CD4-positive, alpha-beta T cell treated with Interferon alpha-2 for 1 hour (primary cell): ENCODE measurements at places on chromosomes 6 and 20.

DNA sequence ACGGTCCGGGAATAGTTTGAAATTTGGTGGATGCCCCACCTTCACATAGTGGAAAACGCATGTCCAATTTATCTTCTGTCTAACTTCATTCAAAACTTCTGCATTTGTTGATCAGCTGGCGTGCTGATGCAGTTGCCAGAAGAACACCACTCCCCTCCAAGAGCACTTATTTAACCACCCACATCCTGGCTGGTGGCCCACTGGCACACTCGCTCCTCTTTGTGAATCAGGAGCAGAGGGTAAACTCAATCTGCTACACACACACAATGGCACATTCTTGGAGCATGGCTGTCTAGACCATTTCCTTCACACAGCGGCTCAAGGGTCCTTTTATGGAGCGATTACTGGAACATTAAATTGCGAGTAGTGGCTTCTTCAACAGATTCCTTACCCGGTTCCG is 55.1 kb upstream of the CEP162 start:
- DNase-seq, result no peak

DNA sequence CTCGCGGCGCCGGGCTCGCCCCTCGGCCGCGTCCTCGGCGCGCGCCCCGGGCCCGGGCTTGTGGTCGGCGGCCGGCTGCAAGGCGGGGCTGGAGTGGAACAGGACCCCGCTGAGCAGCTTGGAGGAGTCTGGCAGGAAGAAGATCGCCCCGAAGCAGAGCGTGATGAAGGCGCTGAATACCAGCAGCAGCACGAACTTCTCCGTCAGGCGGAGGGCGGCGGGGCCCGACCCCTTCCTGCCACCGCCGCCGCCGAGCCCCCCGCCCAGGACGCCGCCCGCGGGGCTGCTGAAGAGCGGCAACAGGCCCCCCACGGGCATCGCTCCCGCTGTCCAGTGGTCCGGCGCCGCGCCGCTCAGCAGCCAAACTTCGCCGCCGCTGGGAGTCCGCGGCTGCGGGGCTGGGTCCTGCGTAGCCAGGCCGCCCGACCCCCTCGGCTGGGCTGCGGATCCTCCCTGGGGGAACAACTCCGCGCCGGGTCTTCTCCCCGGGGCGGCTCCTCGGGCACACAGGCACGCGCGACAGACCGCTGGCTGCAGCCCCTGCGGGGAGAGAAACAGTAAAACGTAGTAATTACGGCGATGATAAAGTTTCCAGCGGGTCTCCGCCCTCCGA is 707 bp downstream of the MAN1A1 start:
- no peak for DNase-seq

GRCh38 chr6:38827024-38827423 is 111.9 kb downstream of the DNAH8 start:
- DNase-seq, result no peak

DNA sequence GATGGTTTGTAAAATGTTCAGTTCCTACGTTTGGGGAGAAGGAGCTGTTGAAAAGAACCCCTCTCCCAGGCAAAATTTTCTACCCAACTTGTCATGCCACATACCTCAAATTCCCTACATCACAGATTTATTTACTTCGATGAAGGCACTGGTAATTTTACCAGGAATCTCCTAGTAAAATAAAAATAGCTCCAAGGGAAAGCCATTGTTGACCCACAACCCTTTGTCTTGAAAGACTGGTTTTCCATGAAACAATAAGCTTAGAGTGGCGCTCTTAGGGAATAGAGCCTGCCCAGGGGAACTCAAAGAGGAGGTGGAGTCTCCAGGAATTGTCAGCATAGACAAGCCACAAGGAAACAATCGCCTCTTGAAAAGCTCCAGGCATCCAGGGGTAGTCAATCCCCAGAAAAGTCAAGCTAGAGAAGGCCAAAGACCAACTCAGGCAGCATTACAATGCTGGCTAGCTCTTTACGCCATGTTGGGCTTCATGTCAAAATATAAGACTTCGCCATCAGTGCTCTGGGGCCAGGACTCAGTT is 99.2 kb upstream of the RREB1 start:
- no peak for DNase-seq

- DNase-seq, result no peak
Measured at GRCh38 chr6:153424719-153425400, 293.8 kb upstream of the RGS17 start.

DNA sequence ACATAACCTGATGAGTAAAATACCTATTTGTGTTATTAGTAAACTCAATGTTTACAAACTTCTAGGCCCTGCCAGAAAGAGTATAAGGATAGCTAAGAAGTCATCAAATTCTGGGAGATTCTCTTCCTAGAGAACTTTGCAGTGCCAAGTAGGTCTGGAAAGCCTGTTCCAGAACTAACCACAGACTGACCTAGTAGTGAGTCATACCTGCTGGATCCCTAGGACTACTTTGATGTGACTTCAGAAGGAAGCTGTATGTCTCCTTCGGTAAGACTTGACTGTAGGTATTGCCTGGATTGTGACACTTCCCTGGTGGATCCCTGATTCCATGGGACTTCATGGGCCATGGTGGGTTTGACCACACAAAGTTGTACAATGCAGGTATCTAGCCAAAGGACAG is 131.7 kb downstream of the DNAH8 start:
- DNase-seq, result no peak

- DNase-seq, result no peak
Measured at GRCh38 chr6:51753635-51754034, 333.8 kb downstream of the PKHD1 start.

DNA sequence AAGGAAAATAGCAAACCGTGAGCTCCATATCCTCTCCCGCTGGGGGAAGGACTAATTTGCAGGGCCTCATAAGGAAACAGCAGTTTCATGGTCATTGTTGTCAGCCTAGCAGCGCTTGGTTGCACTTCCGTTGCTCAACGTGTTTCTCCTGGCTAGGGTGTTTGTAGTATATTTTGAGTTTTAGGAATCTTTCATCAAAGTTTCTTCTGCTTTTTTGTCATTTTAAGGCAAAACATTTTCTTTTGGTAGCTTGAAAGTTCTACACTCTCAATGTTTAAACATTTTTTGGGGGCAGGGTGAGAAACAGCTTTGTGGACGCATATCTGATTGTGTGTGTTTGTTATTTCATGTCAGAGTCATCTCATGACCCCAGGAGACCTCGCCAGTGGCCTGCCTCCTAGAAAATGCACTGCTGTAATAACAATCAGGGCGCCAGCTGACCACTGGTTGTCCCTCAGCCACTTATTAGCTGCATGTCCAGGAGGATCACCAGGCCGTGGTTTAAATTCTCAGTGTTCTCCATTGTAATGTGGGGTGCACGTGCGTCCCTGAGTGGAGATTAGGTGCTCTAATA is 20.6 kb downstream of the JARID2 start:
- no peak for DNase-seq

- DNase-seq, result no peak
Measured at GRCh38 chr20:40397467-40397866, 291.6 kb downstream of the MAFB start.

DNA sequence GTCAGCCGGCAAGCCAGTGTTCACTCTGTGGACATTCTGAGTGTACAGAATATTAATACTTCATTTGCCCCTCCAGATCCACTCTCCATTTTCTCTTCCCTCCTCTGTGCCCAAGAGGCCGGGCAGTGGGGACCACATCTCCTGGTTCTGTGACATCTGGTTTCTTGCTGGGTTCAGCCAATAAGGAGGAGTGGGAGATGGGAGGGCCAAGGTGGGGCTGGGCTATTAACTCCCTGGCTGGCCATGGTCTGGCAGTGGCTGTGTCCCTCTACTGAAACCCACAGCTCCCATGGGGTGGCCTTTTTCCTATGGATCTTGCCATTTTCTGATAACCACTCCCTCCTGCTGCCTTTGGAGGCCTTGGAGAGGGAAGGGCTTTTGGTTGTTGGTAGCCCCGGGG is 30.0 kb upstream of the SALL4 start:
- DNase-seq, result no peak

- DNase-seq, result no peak
Measured at GRCh38 chr20:57601737-57602136, 18.5 kb downstream of the ZBP1 start.

GRCh38 chr6:161035182-161035980 is 43.8 kb downstream of the MAP3K4 start:
- no peak for DNase-seq

- DNase-seq, result no peak
Measured at GRCh38 chr6:131728296-131728939, 17.6 kb upstream of the CTAGE9 start.

DNA sequence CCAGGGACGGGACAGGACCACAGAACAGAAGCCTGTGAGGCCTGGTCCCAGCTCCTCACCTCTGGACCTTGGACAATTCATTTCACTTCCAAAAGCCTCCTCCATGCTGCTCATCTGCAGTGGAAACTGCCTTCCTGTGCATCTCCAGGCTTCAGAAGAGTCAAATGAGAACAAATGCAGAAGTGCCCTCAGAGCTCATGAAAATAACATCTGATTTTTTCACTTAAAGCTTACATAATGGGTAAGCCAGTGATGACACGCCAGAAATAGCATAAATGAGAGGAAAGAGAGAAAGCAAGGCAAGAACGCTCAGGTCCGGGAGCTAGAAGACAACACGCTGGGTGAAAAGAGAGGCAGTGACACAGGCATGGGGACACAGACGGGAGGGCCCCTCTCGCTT is 7.9 kb downstream of the CNKSR3 start:
- no peak for DNase-seq

- DNase-seq, result no peak
Measured at GRCh38 chr6:166595061-166595780, 8.7 kb upstream of the RAMACL start.

DNA sequence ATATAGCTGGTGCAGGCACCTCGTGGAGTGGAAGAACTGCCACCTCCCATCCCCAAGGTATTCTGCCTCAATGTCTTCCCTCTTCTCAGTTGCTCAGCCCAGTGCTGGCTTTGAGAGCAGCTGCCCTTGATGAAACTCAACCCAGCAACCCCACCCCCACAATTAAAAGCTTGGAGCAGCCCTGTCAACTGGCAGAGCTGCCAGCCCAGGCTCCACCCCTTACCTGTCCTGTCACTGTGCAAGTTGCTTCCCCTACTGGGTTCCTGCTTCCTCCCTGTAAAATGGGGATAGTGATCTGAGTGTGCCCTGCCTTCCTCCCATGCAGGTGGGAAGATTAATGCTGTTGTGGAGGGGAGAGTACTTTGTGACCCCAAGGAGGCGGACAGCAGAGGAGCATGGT is 4.5 kb downstream of the TMEM63B start:
- no peak for DNase-seq

GRCh38 chr6:157761331-157761921 is 61.6 kb upstream of the SNX9 start:
- peak; percentile 61 for DNase-seq

- no peak for DNase-seq
Measured at GRCh38 chr6:169416249-169416648, 162.6 kb upstream of the THBS2 start.

- no peak for DNase-seq
Measured at GRCh38 chr6:9039258-9039657, 603.9 kb upstream of the SLC35B3 start.

DNA sequence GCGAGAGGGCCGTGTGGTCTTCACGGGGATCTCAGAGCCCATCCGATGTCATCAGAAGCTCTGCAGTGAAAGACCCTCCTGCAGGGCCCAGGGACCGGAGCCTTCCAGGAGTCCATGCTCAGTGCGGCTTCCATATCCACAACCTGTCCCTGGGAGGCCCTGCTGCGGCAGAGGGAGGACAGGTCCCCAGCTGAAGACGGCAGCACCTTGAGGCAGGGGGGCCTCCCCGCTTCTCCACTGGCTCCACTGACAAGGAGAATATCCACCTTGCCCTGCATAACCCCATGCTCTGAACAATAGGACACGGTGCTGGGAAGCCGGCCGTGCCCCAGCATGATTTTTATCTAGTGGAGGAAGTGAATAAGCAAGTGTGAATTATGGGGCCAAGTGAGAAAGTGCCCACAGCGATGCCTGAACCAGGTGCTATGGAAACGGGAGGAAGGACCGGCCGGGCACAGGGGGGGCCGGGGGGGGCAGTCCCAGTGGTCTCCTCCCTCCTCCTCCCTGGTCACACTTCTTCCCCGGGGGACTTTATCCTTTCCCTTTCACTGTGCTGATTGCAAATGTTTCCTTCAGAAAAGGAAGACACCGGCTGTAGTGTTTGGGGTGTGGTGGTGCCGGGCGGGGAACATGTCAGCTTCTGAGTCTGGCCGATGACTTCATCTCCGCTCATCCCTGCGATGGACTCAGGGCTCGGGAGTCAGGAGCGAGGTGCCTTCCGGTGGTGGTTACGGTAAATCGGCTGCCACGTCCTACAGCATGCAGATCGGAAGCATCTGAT is 225.1 kb downstream of the ERMARD start:
- no peak for DNase-seq

DNA sequence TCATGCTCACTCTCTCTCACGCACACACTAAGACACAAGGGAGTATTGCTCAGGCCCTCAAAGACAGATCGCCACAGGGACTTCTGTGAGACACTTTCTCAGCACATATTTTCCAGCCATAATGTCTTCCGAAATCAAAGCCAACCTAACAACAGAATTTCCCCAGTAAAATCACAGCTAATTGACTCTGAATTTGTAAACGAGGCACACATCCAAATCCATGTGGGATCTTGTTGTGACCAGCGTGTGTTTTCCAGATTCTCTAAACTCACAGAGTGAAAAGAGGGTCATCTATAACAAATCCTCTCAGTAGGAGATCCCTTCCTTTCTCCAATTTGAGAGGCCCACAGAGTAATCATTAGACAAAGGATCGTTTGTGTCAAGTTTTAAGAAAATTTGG is 280.4 kb downstream of the PACRG start:
- no peak for DNase-seq

- no peak for DNase-seq
Measured at GRCh38 chr6:116152620-116153019, 26.7 kb upstream of the COL10A1 start.

GRCh38 chr6:50361641-50362331 is 312.1 kb upstream of the DEFB112 start:
- DNase-seq, result no peak
